ENCODE measurements at places on chromosomes 3 and 15. TPM values are rescaled to one million over a fixed set of nuclear protein-coding genes. Genes with fewer than 3 reads are reported as not detected.

- no peaks in the 10 kb centered on the region for H3K4me1 ChIP-seq
- no peak overlapping the region for H3K27ac ChIP-seq
- no peaks in the 10 kb centered on the region for H3K27me3 ChIP-seq
- H3K36me3 ChIP-seq = no peaks in the 10 kb centered on the region
Measured at GRCh38 chr15:49876401-49877038, 242.5 kb downstream of the ATP8B4 start.

GRCh38 chr3:171419457-171419856 is 40.7 kb downstream of the TNIK start:
- H3K4me1 ChIP-seq = no peaks in the 10 kb centered on the region
- no peaks in the 10 kb centered on the region for H3K36me3 ChIP-seq
- H3K27me3 ChIP-seq = no peaks in the 10 kb centered on the region
- no peak overlapping the region for H3K27ac ChIP-seq
- no peak for DNase-seq

- no peaks in the 10 kb centered on the region for H3K27me3 ChIP-seq
- no peaks in the 10 kb centered on the region for H3K4me1 ChIP-seq
- peaks cover 3% of the 10 kb centered on the region for H3K36me3 ChIP-seq
- no peak for DNase-seq
Measured at GRCh38 chr3:108202080-108202479, 20.1 kb downstream of the IFT57 start.

DNA sequence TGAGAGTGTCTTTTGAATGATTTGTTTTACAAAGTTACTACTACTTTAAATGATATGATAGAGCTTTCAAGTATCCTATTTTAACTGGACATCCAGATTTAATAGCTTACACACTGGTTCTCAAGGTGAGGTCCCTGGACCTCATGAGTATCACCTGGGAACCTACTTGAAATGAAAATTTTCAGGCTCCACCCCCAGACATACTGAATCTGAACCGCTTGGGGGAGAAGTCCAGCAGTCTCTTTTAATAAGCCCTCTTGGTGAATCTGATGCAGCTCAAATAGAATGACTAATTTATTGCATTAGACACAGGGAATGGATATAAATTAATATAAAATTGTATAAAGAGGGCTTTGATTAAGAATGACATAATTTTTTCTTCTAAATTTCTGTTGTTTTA is 29.4 kb upstream of the SLITRK3 start:
- no peak for DNase-seq
- H3K27ac ChIP-seq = no peak overlapping the region
- no peaks in the 10 kb centered on the region for H3K36me3 ChIP-seq
- no peaks in the 10 kb centered on the region for H3K27me3 ChIP-seq
- no peaks in the 10 kb centered on the region for H3K4me1 ChIP-seq

- H3K27ac ChIP-seq = no peak overlapping the region
- no peaks in the 10 kb centered on the region for H3K27me3 ChIP-seq
- no peaks in the 10 kb centered on the region for H3K4me1 ChIP-seq
Measured at GRCh38 chr3:25818335-25818734, 28.4 kb downstream of the OXSM start.

GRCh38 chr3:24355806-24356205 is 138.8 kb downstream of the THRB start:
- DNase-seq = no peak
- no peak overlapping the region for H3K27ac ChIP-seq
- H3K4me1 ChIP-seq = peaks cover 18% of the 10 kb centered on the region
- no peak overlapping the region for H3K4me3 ChIP-seq
- no peaks in the 10 kb centered on the region for H3K27me3 ChIP-seq

GRCh38 chr3:88433568-88433967 is 283.8 kb downstream of the C3orf38 start:
- H3K27ac ChIP-seq = no peak overlapping the region
- no peaks in the 10 kb centered on the region for H3K36me3 ChIP-seq
- no peak overlapping the region for H3K4me3 ChIP-seq
- H3K27me3 ChIP-seq = no peaks in the 10 kb centered on the region
- no peak for DNase-seq
- no peaks in the 10 kb centered on the region for H3K4me1 ChIP-seq

DNA sequence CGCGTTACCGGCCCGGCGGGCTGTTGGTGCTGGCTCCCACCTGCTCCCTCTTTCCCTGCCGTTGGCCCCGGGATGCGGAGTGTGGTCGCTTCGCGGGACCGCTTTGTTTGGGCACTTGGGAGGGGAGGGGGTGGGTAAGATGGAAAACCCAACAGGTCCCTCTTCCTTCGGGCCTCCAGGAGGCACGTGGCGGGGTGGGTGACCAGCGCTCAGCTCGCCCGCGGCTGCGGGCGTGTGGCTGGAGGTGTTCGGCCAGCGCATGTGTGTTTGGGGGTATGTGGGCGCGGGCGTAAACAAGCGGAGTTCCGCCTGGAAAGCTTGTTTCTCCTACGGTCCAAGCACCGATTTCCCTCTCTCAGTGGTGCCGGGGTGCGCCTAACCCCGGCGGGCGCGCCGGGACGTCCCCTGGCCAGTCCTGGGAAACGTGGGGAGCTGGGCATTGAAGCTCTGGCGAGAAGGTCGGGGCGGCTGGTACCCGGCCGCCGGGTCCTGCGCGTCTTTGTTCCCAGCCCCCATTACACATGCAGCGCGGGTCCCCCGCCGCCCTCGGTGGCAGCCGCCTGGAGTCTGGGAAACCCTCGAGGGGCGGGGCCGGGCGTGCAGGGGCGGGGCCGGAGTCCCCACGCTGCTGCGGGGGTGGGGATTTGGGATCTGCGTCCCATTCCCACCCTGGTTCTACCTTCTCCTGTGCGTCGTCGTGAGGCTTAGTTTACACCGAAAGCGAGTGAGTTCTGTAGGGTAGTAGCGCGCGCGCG is 1.4 kb downstream of the ACVR2B start:
- H3K27ac ChIP-seq = peak overlapping the region; percentile 90
- DNase-seq = peak; percentile 83
- peaks cover 21% of the 10 kb centered on the region for H3K4me1 ChIP-seq
- H3K27me3 ChIP-seq = no peaks in the 10 kb centered on the region
- H3K4me3 ChIP-seq = peak overlapping the region; percentile 57

DNA sequence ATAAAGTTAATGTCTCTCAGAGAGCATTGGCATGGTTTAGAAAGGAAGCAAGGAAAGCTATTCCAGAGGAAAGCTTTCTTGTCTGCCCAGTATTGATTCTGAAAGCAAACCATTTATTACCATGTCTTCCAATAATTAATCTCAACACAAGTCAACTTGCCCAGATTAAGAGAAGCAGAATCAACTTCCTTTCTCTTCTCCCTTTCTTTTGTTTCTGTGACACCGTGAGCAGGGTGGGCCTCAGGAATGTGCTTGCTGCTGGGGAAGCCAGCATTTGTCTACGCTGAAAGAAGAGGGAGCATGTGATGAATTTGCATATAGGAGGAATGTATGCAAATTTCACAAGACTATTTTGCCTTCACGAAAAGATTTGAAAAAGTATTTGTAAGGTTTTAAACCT is 368.6 kb upstream of the ROPN1 start:
- H3K4me3 ChIP-seq = no peak overlapping the region
- H3K36me3 ChIP-seq = no peaks in the 10 kb centered on the region
- no peaks in the 10 kb centered on the region for H3K27me3 ChIP-seq
- no peak for DNase-seq
- H3K4me1 ChIP-seq = no peaks in the 10 kb centered on the region
- H3K27ac ChIP-seq = peak overlapping the region; percentile 3

- no peak overlapping the region for H3K4me3 ChIP-seq
- H3K27me3 ChIP-seq = no peaks in the 10 kb centered on the region
- no peaks in the 10 kb centered on the region for H3K36me3 ChIP-seq
- H3K27ac ChIP-seq = no peak overlapping the region
- H3K4me1 ChIP-seq = no peaks in the 10 kb centered on the region
Measured at GRCh38 chr3:27080258-27080525, 289.0 kb downstream of the NEK10 start.

- DNase-seq = peak; percentile 79
- H3K4me3 ChIP-seq = no peak overlapping the region
Measured at GRCh38 chr15:40340038-40340739, 550 bp downstream of the CCDC9B start.

DNA sequence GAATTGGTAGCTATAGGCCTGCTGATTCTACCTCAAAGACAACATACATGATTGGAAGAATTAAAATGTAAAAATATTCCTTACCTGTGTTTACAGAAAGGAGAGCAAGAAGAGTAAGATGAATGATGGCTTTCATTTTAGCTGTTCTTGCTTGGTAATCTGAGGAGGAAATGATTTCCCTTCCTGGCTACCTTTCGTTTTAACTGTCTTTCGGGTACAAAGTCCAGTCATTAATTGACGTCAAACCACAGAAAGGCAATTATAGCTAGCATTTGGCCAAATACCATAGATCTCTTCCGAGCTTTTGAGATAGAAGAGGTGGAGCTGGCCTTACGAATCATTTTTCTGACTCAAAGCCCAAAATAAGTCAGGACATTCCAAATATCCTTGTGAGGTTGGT is at the start of gene MUC13:
Gene MUC13, minus strand, starts transcription at position 175 of the 400 bp plus-strand sequence. Its CDS starts 39 bp downstream, at position 136.
- no peak for DNase-seq
- H3K27me3 ChIP-seq = no peaks in the 10 kb centered on the region
- H3K4me1 ChIP-seq = no peaks in the 10 kb centered on the region
- no peaks in the 10 kb centered on the region for H3K36me3 ChIP-seq
- H3K4me3 ChIP-seq = no peak within 1 kb of the TSS

GRCh38 chr3:15983693-15984092 is 185.9 kb upstream of the ANKRD28 start:
- H3K27ac ChIP-seq = no peak overlapping the region
- no peaks in the 10 kb centered on the region for H3K27me3 ChIP-seq
- H3K4me1 ChIP-seq = no peaks in the 10 kb centered on the region
- no peak overlapping the region for H3K4me3 ChIP-seq
- no peak for DNase-seq

- H3K36me3 ChIP-seq = no peaks in the 10 kb centered on the region
- peaks cover 19% of the 10 kb centered on the region for H3K4me1 ChIP-seq
- no peak for DNase-seq
- peak overlapping the region; percentile 97 for H3K27ac ChIP-seq
Measured at GRCh38 chr15:40869686-40870085, 4.3 kb downstream of the RHOV start.

GRCh38 chr15:86087808-86088207 is 8.1 kb downstream of the AGBL1 start:
- no peak overlapping the region for H3K4me3 ChIP-seq
- no peak for DNase-seq
- H3K27ac ChIP-seq = no peak overlapping the region
- H3K36me3 ChIP-seq = no peaks in the 10 kb centered on the region
- no peaks in the 10 kb centered on the region for H3K27me3 ChIP-seq

DNA sequence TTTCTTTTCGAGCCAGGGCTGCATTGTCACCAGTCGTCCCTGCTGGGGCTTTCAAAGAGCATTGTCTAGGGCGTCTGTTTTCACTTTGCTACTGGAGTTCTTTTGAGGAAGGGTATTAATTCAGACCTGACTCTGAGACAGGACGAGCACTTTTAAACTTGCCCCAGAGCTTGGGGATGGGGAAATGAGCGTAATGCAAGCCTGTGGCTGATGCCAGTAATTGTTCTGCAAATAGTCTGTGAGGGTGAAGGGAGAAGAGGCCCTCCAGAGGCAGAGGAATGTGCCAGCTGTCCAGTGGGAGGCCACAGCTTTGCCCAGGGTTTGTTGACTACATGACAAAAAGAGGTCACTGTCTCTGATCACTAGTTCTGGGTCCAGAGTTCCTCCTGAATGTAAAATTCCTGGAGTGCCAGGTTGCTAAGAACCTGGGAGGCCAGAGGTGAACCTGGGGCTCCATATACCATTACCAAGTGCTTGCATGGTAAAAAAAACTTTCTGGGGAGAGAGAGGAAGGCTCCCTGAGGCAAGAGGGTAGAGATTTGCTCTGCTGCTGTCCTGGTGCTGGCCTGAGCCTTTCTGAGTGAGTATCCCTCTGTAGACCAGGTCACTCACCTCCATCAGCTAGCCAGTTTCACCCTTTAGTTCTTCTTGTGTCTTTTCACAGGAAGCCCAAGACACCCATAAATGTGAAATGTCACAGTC is 14.8 kb downstream of the EEFSEC start:
- no peaks in the 10 kb centered on the region for H3K36me3 ChIP-seq
- H3K4me1 ChIP-seq = no peaks in the 10 kb centered on the region
- H3K27me3 ChIP-seq = no peaks in the 10 kb centered on the region
- DNase-seq = no peak

GRCh38 chr3:46667061-46667621 is 26.3 kb downstream of the ALS2CL start:
- no peaks in the 10 kb centered on the region for H3K36me3 ChIP-seq
- H3K27ac ChIP-seq = no peak overlapping the region
- no peaks in the 10 kb centered on the region for H3K27me3 ChIP-seq
- H3K4me1 ChIP-seq = peaks cover 7% of the 10 kb centered on the region

DNA sequence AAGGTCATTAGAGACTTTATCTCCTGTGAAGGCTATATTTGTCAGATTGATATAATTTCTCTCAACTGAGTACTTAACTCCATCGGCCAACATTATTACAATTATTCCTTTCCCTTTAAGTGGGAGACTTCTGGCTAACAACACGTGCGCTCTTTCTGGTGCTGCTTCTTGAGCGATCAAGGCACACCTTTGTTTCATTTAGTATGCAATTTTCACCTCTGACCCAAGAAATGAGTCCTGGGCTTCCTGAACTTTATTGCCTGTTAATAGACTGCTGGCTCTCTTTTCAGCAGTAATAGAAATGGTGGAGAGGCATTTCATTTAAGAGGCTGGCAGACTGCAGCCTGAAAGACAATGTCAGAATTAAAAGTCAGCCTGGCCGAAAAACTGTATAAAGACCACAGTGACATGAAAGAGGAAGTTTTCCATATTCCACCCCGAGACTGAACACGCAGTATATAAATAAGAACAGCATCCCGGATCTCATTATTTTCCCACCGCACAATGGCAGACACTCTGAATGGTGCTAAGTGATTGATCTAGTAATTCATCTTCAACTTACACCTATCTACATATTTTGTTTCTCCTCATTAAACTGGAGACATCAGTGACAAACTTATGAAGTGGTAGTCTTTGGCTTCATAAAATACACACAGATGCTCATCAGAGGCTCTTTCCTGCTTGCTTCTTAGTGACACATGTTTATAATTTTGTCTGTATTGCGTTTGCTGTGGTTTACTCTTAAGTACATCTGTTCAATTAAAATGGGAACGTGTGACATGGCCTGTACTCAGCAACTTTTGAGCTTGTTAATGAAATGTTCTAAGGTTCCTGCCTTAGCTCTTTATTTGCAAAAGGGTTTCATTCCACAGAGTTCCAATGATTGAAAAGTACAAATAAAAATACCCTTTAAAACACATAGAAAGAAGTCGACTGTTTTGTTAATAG is 299.9 kb downstream of the MECOM start:
- no peaks in the 10 kb centered on the region for H3K27me3 ChIP-seq
- no peaks in the 10 kb centered on the region for H3K4me1 ChIP-seq
- no peak overlapping the region for H3K27ac ChIP-seq
- no peak for DNase-seq

The GOLGA6L7 gene
- total RNA-seq = not detected

The COL6A5 gene
- not detected for total RNA-seq

The ZNF860 gene
- total RNA-seq = 0.29 TPM

The ZCWPW2 gene
- 1.0 TPM for total RNA-seq

All from pancreas (tissue), 10 donors.